ENCODE measurements at places on chromosomes 3 and 15. TPM values are rescaled to one million over a fixed set of nuclear protein-coding genes. Genes with fewer than 3 reads are reported as not detected.

Gene BUB1B
- total RNA-seq: 24.0 TPM

Gene POTEB2
- not detected for total RNA-seq

Gene TTLL3
- total RNA-seq: 32.4 TPM

Gene H1-8
- not detected for total RNA-seq

Gene SLC12A1
- 5.6 TPM for total RNA-seq

DNA sequence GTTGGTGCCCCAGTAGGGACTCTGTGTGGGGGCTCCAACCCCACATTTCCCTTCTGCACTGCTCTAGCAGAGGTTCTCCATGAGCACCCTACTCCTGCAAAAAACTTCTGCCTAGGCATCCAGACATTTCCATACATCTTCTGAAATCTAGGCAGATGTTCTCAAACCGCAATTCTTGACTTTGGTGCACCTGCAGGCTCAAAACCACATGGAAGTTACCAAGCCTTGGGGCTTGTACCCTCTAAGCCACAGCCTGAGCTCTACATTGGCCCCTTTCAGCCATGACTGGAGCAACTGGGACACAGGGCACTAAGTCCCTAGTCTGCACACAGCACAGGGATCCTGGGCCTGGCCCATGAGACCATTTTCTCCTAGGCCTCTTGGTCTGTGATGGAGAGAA lies 66.5 kb upstream of the VGLL3 start:
- DNase-seq: no peak

GRCh38 chr15:92839696-92840095 lies 60.4 kb upstream of the CHD2 start:
- no peak for DNase-seq

GRCh38 chr3:46717447-46718231 lies at the start of gene PRSS50:
Gene PRSS50 (minus strand): TSS chr3:46717869. CDS start chr3:46717824, 45 bp downstream.
- no peak for DNase-seq

GRCh38 chr3:52983828-52984227 lies 62.0 kb downstream of the SFMBT1 start:
- DNase-seq: no peak

- no peak for DNase-seq
Measured at GRCh38 chr3:70824078-70824477, 511.6 kb upstream of the MDFIC2 start.

DNA sequence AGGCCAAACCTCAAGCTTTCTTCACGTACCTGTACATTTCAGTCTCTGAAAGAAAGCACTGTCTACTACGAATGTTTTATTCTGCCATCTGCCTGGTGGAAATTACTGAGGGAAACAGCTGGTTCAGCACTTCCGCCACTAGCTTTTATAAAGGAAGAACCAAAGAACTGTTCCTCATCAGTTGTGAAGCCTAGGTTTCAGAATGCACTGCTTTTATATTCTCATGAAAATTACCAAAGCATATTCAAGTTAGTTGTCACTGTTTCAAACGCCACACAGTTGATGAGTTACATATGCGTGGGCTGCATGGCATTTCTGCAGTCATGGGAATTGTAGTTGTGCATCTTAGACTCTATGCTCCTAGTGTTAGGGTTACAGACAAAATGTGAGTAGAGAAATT lies 21.5 kb upstream of the ZBTB38 start:
- DNase-seq: peak; percentile 7

DNA sequence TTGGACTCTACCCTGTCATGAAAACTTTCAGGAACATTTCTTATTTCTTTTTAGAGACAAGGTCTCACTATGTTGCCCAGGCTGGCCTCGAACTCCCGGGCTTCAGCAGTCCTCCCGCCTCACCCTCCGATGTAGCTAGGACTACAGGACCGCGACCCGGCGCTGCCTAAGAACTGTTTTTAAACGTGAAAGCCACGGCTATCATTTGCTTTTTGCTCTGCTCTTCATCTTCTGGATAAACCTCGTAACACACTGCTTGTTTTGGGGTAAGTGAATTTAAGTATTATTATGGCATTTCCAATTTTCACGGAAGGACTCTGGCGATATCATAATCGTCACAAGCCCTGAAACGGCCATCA lies 14.3 kb upstream of the CCNL1 start:
- no peak for DNase-seq

DNA sequence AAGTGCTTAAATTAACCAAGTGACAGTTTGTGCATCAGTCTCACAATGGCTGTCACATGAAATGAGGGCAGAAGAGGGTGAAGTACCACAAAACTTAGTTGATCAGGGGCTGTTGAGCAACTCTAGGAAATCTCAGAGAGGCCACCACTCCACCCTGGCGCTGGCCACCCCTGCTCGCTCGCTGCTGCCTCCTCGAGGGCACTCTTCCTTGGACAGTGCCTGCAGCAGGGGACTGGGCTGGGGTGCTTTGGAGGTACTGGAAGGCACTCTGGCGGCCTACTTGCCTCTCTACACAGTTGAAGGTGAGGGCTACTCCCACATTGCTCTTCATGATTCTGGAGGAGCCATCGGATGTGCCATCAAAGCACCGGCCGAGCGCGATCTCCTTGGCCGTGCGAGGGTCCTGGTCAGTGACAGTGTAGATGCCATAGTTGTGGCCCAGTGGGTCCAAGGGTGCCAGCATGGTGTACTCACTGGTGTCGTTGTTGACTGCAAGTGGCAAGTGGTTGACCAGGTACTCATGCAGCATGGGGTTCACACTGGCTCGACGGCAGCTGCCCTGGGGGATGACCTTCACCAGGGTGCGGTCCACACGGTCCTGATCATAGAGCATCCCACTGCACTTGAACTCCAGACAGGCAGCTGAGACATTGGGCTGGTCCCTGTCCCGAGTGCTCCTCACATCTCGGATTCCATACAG lies 11.6 kb upstream of the CLPX start:
- no peak for DNase-seq

- no peak for DNase-seq
Measured at GRCh38 chr15:39165020-39165706, 415.7 kb upstream of the THBS1 start.

DNA sequence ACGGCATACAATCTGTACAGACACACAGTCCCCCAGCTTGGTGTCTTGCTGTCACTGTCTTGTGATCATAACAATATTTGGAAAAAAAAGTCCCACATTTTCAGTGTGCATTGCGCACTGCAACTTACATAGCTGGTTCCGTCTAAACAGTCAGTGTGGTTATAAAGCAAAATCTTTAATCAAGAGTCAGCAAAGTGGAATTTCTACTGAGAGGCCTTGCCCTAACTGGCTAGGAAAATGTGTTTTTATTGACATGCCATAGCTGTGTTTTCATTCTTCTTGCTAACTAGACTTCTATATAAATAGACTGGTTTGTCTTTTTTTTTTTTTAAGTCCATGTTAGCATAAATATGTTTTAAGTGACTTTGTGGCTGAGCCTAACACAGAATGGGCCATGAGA lies 174.8 kb downstream of the POLR2M start:
- no peak for DNase-seq

- no peak for DNase-seq
Measured at GRCh38 chr15:96089405-96090058, 241.0 kb upstream of the NR2F2 start.

GRCh38 chr3:118628704-118629341 lies 405.8 kb downstream of the IGSF11 start:
- DNase-seq: peak; percentile 86

DNA sequence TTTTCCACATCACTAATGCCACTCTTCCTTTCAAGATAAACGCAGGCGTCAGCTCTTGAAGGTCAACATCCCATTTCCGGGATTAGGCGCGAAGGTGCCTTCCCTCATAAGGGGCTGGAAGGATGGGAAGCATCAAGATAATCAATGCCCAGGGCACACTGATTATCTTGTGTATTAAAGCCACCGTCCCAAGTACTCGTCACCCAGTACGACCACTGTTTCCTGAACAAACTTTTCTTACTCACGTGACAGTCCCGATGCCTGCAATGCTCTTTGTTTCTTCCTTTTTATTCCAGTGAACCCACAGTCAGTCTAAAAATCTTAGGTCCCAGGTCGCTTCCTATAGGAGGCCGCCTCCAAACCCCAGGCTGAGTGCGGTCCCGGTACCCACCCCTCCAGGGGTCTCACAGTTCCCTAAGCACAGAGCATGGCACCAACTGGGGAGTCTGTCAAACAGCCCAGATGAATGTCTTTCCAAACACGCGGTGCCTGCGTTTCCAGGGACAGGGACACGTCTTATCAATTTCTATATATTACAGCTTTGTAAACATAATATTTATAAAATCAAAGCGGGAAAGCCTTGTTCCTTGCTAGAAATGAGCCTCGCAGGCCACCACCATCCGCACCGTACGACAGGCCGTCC lies 589 bp downstream of the ANAPC13 start:
- no peak for DNase-seq

DNA sequence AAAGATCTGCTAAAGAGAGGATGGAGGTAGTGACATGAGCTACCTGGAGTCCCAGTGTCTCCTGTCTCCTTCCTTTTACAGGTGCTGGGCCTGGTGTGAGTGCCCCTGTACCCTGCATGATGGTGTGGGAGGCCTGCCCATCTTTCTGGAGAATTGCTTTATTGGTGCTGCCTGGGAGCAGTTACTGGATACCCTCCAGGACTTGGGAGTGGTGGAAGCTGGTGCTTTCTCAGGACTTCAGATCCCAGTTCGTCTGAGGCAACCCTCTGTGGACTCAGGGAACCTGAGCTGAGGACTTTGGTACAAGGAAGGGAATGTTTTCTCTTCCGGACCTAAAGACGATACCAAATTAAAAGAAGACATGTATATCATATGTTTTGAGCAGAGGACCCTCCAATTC lies 18.3 kb upstream of the NUDT16 start:
- DNase-seq: no peak

GRCh38 chr3:13762906-13763305 lies 117.0 kb downstream of the WNT7A start:
- DNase-seq: no peak

- no peak for DNase-seq
Measured at GRCh38 chr15:57932348-57932747, 133.2 kb downstream of the ALDH1A2 start.

DNA sequence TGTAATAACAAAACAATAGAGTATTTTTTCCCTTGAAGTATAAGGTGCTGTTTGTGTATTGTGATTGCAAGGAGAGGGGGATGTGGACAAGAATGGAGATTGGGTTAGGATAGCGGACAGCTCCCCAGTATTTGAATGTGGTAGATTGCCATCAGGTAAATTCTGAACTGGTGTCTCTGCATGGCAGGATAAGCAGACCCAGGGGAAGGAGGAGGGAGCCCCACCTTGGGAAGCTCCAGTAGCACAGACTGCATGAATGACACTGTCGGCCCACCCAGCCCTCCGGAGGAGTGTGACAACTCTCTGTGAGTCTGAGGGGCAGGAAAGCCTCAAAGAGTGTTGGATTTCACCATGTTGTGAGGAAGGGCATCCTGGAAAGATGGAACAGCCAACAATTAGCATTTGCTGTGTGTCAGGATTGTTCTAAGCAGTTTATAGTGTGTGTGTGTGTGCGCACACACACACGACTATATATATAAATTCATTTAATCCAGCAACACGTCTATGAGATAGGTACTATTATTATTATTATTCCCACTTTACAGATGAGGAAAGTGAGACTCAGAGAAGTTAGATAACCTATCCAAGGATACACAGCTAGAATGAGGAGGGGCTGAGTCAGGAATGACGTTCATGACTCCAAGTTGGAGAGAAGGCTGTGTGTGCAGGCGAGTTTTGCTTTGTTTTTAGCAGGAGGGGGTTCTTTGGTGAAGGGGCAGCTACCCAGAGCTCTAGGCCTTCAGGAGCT lies 63.4 kb upstream of the LCTL start:
- DNase-seq: no peak

- no peak for DNase-seq
Measured at GRCh38 chr3:155908086-155908485, 37.6 kb downstream of the GMPS start.

- no peak for DNase-seq
Measured at GRCh38 chr3:182739619-182740018, 53.7 kb upstream of the ATP11B start.

DNA sequence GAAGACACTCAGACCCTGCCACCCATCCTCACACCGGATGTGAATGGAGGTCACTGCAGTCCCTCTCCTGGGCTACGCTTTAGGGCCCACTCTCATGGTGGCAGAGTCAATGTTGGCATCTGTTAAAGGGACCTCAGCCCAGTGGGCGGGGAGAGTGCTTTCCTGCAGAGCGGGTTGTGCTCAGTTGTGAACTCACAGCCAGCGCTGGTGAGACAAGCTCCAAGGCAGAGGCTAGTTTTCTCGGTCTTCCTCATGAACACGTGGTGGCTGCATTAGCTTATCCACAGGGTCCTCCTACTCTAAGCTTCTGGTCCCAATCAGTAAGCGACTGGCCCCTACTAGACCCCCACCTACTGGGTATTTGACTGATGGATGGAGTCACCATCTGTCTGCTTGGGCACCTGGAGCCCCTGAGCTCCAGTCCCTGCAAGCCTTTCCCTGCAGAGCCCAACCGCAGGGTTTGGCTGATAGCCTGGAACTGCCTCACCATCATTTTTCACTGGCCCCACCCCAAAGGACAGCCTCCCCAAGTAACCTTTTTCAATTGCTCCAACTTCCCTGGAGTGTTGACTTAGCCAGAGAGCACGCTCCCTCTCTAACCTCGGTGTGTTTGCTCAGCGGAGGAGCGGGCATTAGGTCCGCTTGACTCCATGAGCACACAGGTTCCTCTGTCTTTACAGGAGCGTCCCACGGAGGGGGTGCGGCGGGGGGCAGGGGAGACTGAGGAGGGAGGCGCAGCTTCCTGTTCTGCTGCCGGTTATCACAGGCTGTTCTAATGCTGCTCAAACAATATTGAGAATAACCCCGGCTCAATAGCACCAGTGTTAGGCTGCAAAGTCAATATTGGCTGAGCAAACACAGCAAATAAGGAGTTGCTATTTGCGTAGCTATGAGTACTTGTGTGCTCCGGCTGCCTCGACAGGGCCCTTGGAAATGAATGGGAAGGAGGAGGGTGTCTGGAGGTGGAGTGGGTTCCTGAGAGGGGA lies 141.7 kb downstream of the RPLP1 start:
- peak; percentile 46 for DNase-seq
